SHP77 (cell line): ENCODE measurements at places on chromosomes 16 and 17.

- DNase-seq: no peak
Observed at GRCh38 chr17:65656390-65657250, 95.2 kb upstream of the AXIN2 start.

DNA sequence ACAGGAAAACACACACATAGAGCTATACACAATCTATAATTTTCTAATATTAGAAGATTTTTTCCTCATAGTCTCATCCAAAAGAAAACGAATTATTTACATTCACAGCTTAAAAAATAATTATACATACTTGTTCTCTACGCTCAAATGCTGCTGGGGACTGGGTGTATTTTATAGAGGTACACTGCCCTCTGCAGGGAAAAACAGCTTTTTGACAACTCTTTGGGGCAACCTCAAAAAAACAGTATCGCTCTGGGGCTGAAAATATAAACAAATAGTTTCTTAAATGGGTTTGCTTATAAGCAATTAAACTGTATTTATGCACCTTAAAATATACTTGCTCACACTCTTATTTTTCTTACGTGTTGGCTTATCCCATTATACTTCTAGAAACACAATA is 261.8 kb upstream of the PSMD7 start:
- DNase-seq: peak; percentile 9

DNA sequence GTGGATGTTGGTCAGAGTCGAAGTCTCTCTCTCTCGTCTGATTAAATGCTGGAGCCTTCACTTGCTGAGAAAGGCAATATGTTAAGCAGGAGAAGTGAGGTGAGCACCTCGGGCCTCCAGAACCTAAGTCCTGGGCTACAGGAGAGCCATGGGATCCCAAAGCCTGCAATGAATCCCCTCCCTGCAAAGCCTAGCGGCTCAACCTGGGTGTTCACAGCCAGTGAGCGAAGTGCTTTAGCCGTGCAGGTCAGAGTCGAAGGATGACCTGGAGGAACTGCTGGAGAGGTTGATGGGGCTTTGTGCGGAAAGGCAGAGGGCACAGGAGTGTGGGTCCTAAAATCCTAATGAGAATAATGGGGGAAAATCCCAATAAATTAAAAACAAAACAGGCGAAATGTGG is 267.8 kb downstream of the ENGASE start:
- no peak for DNase-seq

- DNase-seq: peak; percentile 43
Observed at GRCh38 chr17:1055751-1056645, 59.1 kb downstream of the TIMM22 start.

- DNase-seq: no peak
Observed at GRCh38 chr16:58462089-58462488, 37.9 kb upstream of the NDRG4 start.

GRCh38 chr17:76558198-76559095 is 18.6 kb downstream of the PRCD start:
- DNase-seq: no peak

DNA sequence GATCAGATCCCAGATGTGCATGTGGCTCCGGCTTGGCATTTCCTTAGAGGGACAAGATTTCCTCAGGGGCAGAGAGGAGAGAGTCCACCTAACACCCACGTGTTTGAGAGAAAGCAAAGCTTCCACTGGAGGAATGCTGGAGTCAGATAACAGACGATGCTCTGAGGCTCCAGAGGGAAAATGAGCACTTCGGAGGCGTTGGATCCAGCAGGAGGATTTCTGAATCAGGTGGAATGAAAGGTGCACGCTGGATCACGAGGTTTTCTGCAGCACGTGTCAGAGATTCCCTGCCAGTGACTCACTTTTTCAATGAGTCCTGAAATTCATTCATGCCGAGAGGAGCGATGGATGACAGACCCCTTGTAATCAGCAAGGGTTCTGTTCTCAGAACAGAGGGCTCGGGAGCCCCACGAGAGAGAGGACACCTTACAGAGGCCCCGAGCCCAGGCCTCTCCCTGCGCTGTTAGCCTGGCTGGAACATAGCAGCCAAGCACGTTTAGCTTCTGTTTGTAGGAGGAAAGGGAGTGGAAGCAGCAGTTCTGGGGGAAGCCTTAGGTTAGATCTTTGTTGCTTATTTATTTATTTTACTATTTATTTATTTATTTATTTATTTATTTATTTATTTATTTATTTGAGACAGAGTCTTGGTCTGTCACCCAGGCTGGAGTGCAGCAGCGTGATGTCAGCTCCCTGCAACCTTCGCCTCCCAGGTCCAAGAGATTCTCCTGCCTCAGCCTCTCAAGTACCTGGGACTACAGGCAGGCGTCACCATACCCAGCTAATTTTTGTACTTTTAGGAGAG is 49.3 kb upstream of the JPH3 start:
- DNase-seq: no peak

DNA sequence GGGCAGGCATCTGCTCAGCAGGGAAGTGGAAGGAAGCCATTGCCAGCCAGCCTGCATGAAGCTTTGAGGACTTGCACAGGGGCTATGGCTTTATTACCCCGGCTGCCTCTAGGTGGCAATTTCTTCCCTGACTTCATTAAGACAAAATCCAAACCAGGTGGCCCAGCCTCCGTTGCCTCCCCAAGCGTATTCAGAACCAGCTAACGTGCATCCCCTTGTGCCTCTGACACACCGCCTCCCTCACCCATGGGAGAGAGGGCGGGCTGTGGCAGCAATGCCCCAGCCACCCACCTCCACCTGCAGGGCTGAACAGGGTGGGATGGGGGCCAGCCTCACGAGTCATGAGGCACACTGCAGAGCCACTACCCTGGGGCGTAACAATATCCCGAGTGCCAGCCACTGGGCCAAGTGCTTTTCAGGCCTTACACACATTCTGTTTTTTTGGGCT is 6.8 kb downstream of the KIFC3 start:
- DNase-seq: peak; percentile 66

DNA sequence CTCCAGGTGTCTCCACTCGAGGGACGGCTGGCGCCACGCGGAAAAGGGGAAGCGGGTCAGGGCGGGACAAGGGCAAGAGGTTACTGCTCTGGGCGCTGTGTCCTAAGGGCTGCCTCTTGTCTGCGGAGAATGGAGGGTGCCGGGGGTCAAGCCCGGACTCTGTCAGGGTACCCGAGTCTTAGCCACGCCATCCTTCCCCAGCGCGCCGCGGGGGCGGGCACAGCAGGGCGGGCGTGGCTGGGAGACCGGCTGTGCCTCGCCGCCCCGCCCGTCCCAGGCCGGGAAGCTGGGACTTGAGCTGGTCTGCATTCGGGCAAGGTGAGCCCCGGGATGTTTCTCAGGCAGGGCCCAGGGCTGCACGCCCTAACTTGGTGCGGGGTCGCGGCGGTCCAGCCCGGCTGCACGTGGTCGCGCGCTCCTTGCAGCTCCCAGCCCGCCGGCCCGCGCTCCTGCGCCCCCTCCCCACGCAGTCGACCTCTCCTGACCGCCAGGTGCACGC is 6.2 kb upstream of the ACTG1 start:
- DNase-seq: no peak

- DNase-seq: peak; percentile 11
Observed at GRCh38 chr17:43671031-43671692, 9.4 kb upstream of the MEOX1 start.

- DNase-seq: peak; percentile 95
Observed at GRCh38 chr16:4021070-4021779, 95.0 kb downstream of the ADCY9 start.

DNA sequence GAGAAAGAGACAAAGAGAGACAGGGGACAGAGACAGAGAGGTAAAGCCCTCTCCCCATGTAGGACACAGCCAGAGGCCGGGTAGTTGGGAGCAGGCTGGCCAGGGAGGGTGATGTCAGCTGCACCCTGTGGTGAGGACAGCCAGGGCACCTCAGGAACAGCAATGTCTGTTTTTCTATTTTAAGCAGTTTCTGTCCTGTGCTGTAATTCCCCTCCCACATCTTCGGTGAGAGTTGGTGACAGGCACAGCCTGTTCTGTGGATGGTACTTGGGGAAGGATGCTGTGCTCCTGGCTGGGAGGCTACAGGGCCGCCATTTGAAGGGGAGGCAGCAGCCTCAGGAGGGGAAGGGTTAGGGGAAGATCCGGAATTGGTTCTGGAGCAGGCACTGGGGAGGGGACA is 163.5 kb downstream of the SDK2 start:
- no peak for DNase-seq

DNA sequence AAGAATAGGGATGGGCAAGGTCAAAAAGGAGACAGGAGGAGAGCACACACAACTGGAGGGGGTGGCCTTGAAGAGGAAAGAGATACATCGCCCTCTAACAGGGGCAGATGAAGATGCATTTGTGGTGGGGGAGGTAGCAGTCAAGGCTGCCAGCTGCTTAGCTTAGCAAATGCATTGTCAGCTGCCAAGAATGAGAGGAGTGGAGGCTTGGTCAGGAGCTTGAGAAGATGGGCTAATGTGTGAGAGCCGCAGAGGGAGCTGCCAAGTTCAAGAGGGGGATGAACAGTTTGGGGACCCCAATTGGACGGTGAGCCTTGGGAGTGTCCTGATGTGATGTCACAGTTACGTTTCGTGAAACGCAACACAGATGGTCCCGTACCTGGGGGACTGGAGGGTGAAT is 28.9 kb upstream of the GNA13 start:
- DNase-seq: no peak

GRCh38 chr17:4072487-4073157 is 70.2 kb downstream of the ZZEF1 start:
- DNase-seq: no peak

DNA sequence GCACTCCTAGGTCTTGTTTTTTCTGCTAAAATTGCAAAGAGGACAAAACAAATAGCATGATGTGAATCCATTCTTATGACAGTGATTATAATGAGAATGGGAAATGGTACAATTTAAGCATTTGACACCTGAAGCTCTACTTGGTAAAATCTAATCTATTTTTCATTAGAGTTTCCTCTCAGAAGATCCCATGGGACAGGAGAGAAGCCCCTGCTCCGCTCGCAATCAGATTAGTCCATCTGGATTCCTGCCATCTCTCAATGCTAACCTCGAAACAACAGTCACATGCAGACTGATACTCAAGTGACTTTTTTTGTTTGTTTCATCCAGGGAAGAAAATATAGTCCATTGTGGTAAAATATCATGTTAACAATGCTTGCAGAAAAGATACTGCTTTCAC is 107.4 kb upstream of the TOM1L1 start:
- DNase-seq: no peak

GRCh38 chr16:73126525-73126853 is 78.6 kb upstream of the ZFHX3 start:
- DNase-seq: no peak

GRCh38 chr17:36911001-36911400 is 26.3 kb upstream of the LHX1 start:
- no peak for DNase-seq

DNA sequence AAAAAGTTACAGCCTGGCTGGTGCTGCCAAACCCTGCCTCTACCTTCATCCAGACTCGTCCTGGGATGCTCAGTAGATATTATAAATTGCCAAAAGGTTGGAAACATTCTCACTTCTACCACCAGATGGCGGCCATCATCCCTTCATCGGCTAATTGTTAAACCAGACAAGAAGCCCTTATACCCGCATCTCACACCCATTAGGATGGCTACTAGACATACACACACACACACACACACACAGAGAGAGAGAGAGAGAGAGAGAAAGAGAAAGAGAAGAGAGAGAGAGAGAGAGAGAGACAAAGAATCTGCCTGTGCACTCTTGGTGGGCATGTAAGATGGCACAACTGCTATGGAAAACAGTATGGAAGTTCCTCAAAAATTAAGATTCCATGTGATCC is 15.0 kb upstream of the SCIMP start:
- DNase-seq: peak; percentile 86

GRCh38 chr17:17205368-17206123 is 587 bp downstream of the PLD6 start:
- peak; percentile 76 for DNase-seq

GRCh38 chr17:80970044-80970761 is 21.4 kb upstream of the CHMP6 start:
- peak; percentile 66 for DNase-seq

DNA sequence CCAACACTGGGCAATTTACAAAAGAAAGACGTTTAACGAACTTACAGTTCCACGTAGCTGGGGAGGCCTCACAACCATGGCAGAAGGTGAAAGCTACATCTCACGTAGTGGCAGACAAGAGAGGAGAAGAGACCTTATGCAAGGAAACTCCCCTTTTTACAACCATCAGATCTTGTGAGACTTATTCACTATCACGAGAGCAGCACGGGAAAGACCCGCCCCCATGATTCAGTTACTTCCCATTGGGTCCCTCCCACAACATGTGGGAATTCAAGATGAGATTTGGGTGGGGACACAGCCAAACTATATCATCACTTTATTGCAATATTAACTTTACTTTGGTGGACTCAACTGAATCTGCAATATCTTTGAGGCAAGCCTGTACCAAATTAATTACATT is 11.9 kb upstream of the ENGASE start:
- DNase-seq: no peak

DNA sequence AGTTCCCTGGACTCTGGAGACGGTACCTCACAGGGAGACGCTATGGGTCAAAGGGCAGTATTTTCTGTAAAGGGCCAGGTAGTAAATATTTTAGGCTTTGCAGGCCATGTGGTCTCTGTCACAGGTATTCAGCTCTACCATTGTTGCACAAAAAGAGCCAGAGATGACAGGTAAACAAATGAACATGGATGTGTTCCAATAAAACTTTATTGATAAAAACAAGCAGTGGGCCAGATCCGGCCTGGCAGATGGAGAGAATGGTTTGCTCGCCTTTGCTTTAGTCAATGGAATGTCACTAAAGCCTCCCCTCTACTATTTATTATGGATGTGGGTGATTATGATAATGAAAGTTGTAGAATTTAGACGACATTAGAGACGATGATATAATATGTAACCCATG is 8.9 kb upstream of the SLC5A11 start:
- no peak for DNase-seq

- DNase-seq: no peak
Observed at GRCh38 chr16:22250522-22250921, 44.4 kb downstream of the EEF2K start.

DNA sequence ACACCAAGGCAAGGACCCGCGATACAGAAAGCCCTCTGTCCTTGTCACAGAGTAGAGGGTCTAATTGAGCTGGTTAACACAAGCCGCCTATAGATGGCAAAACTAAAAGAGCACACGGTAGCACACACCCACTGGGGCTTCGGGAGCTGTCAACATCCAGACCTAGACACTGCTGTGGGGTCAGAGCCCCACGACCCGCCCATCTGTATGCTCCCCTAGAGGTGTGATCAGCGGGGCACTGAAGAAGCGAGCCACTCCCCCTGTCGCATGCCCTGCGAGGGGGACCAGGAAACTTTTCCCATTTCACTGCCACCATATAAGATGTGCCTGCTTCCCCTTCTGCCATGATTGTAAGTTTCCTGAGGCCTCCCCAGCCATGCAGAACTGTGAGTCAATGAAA is 1255.8 kb upstream of the CDH8 start:
- no peak for DNase-seq

DNA sequence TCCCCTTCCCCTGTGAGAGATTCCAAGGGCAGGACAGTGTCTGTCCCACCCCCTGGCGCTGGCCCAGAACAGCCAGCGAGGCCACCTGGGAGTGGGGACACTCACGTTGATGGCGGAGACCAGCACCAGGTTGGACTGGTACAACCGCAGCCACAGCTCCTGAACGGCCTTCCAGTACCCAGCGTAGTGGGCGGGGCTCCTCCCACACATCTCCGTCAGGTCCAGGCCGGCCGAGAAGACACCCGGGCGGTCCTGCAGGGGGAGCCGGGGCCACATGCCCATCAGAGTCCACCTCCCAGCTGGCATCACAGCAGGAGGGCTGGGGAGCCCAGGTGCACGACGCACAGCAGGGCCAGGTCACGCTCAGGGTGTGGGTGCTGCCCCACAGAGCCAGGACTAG is 7.1 kb downstream of the ECI1 start:
- no peak for DNase-seq
